ENCODE measurements at places on chromosomes 5 and 9.

- DNase-seq, result no peak
Observed at GRCh38 chr9:97593960-97594359, 39.2 kb downstream of the TSTD2 start.

DNA sequence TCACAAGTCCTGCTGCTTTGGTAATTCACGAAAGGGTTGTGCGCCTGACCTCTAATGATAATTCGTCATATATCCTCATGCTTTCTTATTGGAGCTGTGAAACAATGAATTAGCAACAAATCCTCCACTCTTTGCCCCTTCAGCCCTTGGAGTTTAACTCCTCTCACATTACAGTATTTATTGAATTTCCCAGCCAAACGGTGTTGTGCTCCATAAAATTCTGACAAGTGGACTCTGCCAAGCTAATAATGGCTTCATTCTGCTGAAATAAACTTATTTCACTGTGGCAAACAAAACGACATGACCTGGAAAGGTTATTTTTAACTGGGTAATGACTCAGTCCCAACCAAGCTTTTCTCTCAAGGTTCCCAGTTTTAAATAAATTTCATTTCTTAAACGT is 984.4 kb upstream of the DMAC1 start:
- DNase-seq, result no peak

DNA sequence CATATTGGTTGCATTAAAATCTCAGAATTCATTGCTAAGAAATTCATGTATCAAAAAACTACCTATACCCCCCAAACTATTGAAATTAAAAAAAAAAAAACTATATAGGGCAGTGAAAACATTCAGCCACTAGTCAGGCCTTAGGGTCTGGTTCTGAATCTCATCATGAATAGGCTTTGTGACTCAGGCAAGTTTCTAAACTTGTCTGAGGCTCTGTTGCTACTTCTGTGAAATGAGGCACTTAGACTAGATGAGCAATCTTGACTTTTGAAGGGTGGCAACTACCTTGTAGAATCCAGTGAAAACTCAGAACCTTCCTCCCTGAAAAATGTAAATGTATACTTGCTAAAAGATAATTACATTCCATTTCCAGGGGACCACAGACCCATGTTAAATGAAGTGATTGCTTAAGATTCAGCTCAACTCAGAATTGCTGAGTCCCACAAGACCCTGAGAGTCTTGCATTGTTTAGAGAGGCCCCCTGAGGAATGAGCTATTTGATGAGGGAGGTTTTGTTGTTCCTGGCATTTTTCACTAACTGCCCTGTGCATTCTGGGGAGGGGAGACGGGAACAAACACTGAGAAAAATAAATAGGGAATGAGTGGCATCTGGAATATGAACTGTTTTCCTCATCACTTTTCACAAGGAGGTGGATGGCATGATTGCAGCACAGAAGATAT is 29.5 kb downstream of the RAI14 start:
- peak; percentile 70 for DNase-seq

DNA sequence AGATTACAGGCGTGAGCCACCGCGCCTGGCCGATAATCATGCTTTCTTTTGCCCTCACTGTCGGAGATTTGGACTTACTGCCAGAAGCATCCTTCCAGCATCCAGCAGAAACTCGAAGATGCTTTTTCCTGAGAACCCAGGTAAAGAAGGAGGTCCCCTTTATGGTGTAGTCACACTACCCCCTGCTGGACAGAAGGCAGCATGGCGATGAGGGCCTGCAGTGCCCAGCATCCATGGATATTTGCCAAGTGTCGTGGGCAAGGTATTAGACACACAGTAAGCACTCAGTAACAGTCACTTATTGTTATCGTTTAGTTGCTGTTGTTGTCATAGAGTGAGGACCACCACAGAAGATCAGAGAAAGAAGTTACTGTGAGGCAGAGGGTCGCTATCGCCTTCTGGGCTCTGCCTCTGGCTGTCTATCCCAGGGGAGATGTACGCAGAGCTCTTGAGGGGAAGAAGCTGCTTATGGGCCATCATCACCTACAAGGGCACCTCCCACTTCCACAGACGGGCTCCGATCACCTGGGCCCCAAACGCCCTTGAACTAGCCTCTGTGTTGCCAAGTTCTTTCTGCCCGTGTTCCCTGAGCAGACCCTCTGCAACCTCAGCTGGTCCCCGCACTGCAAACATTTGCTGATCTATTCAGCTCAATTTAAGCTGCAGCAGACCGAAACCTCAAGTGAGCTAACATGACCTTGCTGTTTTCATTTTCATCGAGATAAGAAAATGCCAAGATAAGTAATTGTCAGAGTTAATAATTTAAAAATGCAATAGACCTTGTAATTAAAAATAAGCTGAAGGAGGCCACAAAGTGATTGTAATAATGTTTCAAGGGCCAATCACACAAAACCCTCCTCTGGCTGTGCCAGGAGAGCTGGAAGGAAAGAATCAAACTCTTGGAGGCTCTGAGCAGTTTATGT is 23.9 kb downstream of the C5orf15 start:
- peak; percentile 44 for DNase-seq

GRCh38 chr9:115733318-115734110 is 420.1 kb upstream of the PAPPA start:
- DNase-seq, result no peak

DNA sequence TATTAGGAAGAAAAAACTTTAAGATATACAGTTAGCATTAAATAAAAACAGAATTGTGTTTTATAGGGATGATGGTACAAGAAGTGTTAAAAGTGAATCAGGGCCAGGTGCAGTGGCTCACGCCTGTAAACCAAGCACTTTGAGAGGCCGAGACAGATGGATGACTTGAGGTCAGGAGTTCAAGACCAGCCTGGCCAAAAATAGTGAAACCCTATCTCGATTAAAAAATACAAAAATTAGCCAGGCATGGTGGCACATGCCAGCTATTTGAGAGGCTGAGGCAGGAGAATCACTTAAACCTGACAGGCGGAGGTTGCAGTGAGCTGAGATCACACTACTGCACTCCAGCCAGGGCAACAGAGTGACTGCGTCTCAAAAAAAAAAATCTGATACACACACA is 282.9 kb upstream of the ATP10B start:
- no peak for DNase-seq

GRCh38 chr9:15942831-15943424 is 390.1 kb downstream of the CCDC171 start:
- DNase-seq, result no peak

DNA sequence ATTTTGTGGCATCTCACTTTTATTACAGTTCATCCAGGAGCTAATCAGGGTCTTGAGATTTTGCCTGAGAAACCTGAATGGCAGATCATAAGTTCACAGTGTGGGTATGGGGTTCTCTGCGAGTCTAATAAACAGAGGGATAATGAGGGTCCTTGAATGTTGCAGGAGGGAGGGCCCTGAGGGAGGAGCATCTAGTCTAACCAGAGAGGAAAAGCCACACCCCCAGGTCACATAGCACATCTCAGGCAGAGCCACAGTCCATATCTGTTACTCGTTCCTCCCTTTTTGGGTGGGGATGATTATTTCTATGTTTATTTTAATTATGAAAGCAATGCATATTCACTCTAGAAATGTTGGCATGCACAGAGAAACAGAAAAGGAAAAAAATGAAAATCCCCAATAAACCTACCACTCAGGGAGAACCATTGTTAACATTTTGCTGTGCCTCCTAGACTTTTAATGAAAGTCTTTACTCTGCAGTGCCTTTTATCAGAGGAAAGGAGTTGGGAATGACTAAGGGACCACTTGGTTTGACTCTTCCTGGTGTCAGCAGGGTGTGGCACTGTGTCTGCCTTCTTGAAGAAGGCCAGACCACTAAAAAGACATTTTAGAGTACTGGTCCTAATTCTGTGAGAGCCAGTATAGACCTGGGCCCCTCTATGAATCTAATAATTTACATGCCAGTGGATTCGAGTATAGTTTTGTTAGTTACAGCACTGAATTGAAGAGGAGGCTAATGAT is 2.8 kb downstream of the GALNT12 start:
- no peak for DNase-seq

GRCh38 chr5:147539053-147539452 is 29.2 kb upstream of the DPYSL3 start:
- DNase-seq, result peak; percentile 42

GRCh38 chr5:60722416-60722815 is 22.4 kb upstream of the DEPDC1B start:
- no peak for DNase-seq

- peak; percentile 40 for DNase-seq
Observed at GRCh38 chr9:2469681-2470221, 151.8 kb upstream of the VLDLR start.

GRCh38 chr9:115601434-115601833 is 483.5 kb upstream of the TNC start:
- DNase-seq, result no peak

DNA sequence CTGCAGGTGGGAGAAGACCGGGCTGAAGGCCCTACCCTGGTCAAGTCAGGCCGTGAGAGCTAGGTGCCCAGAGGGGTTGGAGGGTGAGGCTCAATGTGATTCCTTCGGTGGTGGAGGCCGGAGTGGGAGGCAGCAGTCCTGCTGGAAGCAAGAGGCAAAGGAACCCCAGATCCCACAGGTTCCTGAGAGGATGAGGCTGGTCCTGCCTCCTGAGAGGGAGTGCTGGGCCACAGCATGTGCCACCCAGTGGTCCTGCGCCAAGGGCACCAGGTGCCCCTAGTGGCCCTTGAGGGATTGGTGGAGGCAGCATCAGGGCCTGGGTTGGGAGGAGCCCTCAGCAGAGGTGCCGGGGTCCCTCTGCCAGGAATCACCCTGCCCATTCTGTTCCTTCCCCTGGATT is 59.1 kb downstream of the BARX1 start:
- DNase-seq, result no peak

- DNase-seq, result peak; percentile 5
Observed at GRCh38 chr9:100472788-100473275, at the start of gene TMEFF1. Gene TMEFF1, plus strand, starts transcription at chr9:100473149. Its CDS starts 396 bp downstream, at chr9:100473545.

DNA sequence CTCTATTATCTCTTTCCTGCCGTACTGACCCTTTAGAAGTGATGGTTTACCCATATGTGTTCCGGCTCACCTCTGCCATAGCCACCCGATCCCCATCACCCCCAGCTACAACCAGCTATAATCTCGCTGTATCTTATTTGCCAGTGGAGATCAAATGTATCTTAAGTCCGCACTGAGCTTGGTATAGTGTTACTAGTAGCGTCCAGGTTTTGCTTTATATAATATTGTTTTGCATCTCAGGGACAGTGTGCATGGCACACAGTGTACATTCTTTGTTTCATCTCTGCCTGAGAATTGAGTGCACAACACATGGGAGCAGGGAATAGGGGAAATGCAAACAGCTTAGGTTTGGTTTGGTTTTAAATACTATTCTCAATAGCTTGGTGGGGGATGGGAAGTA is 135.8 kb upstream of the SNX2 start:
- DNase-seq, result no peak

DNA sequence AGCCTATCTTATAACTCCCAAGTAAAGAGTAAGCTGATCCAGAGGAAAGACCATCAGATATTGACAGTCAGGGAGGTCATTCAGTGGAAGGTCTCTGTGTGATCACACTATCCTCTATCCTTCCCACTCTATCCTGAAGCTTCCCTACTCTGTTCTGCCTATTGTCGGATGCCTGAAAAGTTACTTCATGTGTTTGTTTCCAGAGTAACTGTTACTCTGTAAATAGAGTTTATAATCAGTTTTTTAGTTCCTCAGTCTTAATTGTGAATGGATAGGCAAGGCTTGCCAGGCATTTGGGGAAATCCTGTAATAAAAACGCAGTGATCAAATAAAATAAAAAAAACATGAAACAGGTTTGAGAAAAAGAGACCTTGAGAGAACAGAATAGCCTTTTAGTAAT is 79.8 kb downstream of the XRCC4 start:
- no peak for DNase-seq

DNA sequence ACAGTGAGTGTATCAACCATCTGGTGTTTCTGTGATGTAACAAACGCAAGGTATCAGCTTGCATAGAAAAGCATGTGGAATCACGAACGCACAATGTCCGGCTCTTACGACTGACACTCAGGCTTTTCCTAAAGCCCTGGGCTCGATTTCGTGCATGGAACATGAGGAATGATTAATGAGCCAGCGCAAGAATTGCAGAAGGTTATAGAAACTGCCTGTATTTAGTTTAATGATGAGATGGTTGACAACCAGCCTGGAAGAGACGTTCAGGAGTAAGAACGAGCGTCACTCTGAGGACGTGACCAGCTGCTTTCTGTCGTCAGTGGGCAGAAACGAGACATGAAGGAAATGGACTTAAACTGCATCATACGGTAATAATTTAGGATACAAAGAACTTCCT is 497.6 kb downstream of the IRX1 start:
- DNase-seq, result no peak

DNA sequence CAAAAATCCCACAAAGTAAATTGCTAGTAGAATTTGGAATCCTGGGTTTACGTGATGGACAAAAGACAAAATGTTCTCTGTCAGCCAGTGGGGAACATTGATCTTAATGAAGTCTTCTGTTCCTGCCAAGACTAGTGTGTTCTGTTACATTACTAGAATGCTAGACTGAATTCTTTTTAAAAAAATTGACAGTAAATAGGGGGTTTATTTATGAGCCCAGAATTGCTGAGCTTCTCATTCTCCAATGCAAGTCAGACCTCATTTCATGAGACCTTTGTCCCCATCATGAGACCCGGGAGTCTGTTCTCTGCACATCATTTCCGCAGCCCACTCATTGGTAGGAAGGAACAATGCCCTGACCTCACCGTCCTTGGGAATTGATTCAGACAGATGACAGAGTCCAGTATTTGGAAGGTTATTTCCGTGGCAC is 173.8 kb upstream of the OTULINL start:
- DNase-seq, result no peak

DNA sequence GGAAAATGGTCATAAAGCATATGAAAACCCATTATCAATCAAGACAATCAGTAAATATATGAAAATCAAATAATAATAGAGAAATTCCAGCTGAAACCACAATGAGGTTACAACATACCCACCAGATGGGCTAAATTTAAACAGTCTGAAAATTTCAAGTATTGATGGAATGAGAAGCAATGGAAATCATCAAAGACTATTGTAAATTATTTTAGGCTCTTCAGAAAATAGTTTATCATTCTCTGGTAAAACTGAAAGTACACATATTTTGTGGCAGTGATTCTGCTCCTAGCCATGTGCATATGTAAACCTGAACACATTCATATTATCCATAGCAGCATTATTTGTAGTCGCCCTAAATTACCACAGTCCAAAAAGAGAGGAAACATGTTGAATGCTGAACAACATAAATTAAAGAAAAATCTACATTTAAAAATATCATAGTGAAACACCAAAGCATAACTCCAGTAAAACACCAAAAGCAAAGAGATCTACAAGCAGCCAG is 215.3 kb downstream of the PRELID2 start:
- DNase-seq, result no peak

DNA sequence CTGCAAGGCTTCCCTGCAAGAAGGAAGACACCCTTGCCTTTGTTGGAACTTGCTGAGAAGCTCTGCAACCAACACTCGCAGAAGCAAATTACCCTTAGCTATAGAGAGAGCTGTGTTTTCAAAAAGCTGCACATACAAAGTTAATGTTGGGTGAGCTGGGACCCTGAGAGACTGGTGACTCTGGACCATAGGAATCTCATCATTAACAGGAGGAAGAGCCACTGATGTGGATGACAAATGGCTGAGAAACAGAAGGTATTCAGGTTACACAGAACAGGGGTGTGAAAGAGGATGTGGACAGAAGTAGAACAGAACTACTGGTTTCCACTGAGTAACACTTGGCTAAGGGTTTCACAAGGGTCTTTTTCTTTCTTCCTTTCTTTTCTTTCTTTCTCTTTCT is 493.5 kb downstream of the IRX1 start:
- peak; percentile 67 for DNase-seq

All from mammary epithelial cell (primary cell).